Testis (tissue), 5 donors: ENCODE measurements at places on chromosomes 6 and 20.

DNA sequence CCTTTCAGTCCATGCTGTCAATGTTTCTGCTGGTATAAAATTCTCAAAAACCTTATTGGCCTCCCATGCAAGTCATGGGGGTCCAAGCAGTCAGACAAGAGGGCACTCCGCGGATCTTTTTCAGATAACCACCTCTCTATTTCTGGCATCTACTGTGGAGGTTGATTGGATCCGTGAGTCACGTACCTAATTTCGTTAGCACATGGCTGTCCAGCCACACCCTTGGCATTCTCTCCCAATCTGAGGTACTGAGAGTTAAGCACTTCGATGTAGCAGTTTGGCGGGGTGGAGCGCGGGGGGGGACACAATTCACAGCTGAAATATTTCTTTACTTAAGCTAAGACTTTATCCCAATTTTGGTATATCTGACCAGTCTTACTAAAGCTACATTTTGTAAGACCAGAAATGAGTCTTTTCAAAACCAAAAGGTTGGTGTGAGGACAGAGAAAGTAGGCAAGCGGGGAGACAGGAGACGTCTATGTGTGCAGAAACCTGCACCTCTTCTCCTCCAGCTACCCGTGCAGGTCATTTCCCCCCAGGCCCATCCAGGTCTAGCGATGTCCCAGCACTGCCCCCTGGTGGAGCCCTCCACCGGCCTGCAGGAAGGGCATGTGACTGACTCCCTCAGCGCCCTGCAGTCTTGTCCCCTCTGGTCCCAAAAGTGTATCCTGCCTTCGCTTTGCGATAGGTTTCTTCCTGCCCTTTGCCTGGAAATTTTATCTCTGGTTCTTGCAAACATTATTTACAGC is 113.1 kb downstream of the ADAT2 start:
- DNase-seq, result peak; percentile 66

GRCh38 chr20:49318430-49319207 is 40.8 kb upstream of the ZNFX1 start:
- DNase-seq, result no peak

DNA sequence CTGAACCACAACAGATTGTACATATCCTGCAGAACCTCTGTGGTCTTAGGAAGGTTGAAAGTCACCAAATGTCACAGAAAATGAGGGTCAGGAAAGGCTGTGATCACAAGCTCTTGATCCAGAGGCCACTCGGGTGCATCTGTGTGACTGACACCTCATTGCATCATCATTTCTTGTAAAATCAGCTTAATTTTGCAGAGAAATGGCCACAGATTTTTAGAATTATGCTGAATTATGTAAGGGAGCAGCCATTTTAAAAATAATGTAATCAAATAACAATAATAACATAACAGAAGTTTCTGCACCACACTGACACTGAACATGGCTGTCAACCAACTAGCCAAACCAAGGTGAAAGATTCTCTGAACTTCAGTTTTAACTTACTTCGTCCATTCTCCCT is 32.5 kb upstream of the PRND start:
- DNase-seq, result no peak

DNA sequence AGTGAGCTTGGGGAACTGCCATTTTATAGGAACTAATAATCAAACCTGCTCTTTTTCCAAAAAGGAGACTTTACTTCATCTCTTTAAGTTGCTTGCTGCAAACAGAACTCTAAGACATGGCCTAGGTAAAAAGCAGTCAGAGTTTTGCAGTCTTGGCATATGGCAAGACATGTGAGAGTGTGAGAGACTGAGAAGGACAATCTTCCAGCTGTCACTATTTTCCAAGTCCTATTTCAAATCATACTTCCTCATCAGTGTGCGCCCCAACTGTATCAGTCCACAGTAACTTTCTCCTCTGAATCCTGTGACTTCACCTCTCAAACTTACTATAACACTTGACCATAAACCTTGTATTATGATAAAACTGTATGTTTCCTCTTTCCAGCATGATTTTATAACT is 10.4 kb downstream of the CALHM6 start:
- no peak for DNase-seq

DNA sequence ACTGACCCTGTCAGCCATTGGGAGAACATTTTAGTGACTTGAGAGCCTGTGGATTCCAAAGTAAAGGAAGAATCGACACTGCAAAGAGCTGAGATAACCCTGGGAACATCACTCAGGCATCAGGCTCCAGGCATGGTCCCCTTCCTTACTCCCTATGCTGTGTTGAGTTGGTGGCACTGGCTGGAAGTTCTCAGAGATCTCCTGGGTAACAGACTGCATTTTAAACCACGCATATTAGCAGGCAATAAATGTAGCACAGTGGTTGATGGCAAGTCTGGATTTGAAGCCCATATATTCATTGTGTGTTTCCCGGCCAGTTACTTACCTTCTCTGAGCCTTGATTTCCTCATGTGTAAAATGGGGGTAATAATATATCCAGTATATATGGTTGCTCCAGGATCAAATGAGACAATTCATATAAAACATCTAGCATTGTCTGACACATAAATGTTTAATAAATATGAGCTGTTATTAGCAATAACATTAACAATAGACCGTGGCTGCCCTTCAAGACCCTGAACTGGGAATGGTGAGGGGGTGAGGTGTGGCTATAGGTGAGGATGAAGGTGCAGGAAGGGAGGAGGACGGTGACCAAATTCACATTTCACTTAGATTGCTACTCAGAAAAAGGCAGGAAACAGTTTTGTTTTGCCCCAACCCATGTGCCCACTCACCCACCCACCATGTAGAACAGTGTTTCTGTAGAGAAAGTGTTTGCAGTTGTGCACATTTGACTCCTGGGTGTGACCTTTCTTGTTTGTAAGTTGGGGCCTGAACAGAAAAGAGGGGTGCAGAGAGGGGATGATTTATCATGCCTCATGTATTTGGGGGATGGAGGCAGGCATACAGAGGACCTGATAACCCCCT is 2.1 kb downstream of the PLCG1 start:
- DNase-seq, result no peak

- no peak for DNase-seq
These were observed 1.3 kb downstream of the SUPT3H start for GRCh38 chr6:45376310-45377042.
